Immature natural killer cell (primary cell): ENCODE measurements at places on chromosomes 7 and 10. TPM values are rescaled to one million over a fixed set of nuclear protein-coding genes. Genes with fewer than 3 reads are reported as not detected.
A peak's percentile ranks its signal among the peaks of the same experiment; 100 is the strongest.

Gene CH25H
- not detected for polyA plus RNA-seq

Gene SLC13A1
- not detected for polyA plus RNA-seq

Gene SDHAF3
- 48.1 TPM for polyA plus RNA-seq

Gene CYTH3
- 5.8 TPM for polyA plus RNA-seq

Gene WDFY4
- 2.2 TPM for polyA plus RNA-seq

Gene CREB5
- 0.37 TPM for polyA plus RNA-seq

Gene HOXA4
- polyA plus RNA-seq, result 0.51 TPM

Gene DRGX
- polyA plus RNA-seq, result not detected

Gene SPDYE2
- 0.86 TPM for polyA plus RNA-seq

Gene ARL3
- polyA plus RNA-seq, result 2.6 TPM

Gene PDE1C
- 0.09 TPM for polyA plus RNA-seq

DNA sequence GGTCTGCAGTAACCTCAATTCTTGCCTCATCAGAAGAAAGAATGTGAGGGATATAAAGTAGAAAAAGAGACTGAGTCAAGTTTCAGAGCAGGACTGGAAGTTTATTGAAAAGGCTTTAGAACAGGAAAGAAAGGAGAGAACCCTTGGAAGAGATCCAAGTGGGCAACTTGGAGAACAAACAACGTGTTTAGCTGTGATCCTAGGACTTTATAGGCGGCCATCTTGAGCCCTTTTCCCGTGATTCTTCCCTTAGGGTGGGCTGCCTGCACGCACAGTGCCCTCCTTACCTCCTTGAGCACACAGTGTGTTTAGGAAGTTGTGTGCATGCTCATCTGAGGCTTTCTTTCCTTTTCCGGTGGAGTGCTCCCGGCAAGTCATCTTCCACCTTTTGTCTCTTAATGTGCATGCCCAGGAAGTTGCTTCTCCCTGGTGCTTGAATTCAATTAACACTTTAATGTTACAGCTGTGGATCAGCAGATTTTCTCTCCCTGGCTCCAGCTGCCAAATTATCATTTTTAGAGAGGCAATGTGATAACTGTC lies 59.8 kb downstream of the ENTPD1 start:
- H3K36me3 ChIP-seq, result no peaks in the 10 kb centered on the region
- no peaks in the 10 kb centered on the region for H3K27me3 ChIP-seq
- no peaks in the 10 kb centered on the region for H3K4me1 ChIP-seq
- no peak overlapping the region for H3K4me3 ChIP-seq

DNA sequence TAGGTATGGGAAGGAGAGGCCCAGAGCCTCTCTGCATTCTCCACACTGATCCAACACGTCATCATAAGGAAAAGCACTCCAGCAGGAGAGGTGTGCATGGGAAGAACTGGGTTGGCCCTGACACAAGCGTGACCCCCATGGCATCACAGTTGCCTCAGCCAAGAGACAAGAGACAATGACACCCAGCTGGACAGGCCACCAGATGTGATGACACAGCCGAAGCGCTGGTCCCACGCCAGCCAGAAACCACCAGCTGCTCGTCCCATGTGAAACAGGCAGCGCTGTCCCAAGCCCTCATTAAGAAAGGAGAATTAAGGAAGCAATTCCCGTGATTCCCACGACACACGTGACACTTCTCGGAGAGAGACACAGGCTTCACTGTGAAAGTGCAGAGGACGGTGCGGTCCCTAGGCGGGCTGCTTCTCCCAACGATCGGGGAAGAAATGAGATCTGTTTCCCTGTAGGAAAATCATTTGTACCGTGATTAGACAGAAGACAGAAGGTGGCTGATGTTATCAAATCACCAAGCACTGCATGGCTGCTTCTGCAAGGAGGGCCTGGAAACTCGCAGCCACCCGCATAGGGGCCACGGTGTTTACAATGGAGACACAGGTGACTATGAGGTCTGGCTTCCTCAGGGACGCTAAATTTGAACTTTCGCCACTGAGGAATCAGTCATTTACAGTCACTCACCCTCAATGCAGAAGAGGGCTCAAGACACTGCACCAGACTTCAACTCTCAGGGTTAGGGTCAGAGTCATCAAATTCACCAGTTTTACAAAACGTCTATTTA lies 74.5 kb downstream of the DIP2C start:
- no peak overlapping the region for H3K27ac ChIP-seq
- no peak overlapping the region for H3K4me3 ChIP-seq
- no peak for DNase-seq
- H3K27me3 ChIP-seq, result peaks cover 4% of the 10 kb centered on the region

DNA sequence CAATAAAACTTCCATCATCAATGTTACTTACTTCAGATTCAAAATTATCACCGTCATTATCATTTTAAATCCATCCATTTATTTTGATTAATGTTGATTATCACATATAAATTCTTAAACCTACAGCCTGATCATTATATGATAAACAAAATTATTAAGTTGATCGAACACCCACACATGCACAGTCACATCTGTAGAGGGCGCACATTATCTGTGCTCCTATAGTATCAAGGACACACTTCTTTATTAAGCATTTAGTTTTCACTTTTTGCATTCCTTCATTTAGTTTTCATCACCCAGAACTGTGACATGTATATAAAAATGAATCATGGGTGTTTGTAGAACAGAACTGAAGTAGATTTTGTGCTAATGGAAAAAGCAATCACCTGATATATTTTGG lies 26.2 kb upstream of the ZNF716 start:
- no peak overlapping the region for H3K27ac ChIP-seq
- H3K36me3 ChIP-seq, result no peaks in the 10 kb centered on the region
- H3K27me3 ChIP-seq, result no peaks in the 10 kb centered on the region
- DNase-seq, result no peak
- H3K4me3 ChIP-seq, result no peak overlapping the region
- H3K4me1 ChIP-seq, result no peaks in the 10 kb centered on the region

GRCh38 chr10:18619016-18619415 lies 32.4 kb downstream of the NSUN6 start:
- no peak for DNase-seq
- no peak overlapping the region for H3K4me3 ChIP-seq
- H3K36me3 ChIP-seq, result peaks cover 44% of the 10 kb centered on the region
- H3K27ac ChIP-seq, result no peak overlapping the region

DNA sequence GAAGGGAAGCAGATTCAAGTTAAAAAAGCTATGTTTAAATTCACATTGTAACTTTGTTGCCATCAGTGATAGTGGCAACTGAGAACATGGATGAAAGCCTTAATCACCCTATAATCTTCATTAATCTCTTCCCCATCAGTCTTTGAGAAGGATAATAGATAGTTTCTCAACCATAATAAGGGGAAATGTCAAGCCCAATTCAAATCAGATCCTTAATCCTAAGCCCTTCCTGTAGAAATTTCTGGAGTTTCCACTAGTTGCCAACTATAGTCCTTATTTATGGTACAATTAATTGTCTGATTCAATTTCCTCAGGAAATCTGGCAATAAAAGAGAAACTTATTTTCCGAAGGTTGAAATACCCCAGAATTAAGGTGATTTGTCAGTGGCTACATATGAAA lies 431.8 kb downstream of the ZWINT start:
- H3K4me1 ChIP-seq, result no peaks in the 10 kb centered on the region
- no peak for DNase-seq
- H3K27me3 ChIP-seq, result no peaks in the 10 kb centered on the region
- H3K27ac ChIP-seq, result no peak overlapping the region
- H3K4me3 ChIP-seq, result no peak overlapping the region

- no peak overlapping the region for H3K27ac ChIP-seq
- no peaks in the 10 kb centered on the region for H3K4me1 ChIP-seq
- no peaks in the 10 kb centered on the region for H3K36me3 ChIP-seq
- no peak overlapping the region for H3K4me3 ChIP-seq
Measured at GRCh38 chr10:76997631-76998030, 640.0 kb downstream of the KCNMA1 start.

DNA sequence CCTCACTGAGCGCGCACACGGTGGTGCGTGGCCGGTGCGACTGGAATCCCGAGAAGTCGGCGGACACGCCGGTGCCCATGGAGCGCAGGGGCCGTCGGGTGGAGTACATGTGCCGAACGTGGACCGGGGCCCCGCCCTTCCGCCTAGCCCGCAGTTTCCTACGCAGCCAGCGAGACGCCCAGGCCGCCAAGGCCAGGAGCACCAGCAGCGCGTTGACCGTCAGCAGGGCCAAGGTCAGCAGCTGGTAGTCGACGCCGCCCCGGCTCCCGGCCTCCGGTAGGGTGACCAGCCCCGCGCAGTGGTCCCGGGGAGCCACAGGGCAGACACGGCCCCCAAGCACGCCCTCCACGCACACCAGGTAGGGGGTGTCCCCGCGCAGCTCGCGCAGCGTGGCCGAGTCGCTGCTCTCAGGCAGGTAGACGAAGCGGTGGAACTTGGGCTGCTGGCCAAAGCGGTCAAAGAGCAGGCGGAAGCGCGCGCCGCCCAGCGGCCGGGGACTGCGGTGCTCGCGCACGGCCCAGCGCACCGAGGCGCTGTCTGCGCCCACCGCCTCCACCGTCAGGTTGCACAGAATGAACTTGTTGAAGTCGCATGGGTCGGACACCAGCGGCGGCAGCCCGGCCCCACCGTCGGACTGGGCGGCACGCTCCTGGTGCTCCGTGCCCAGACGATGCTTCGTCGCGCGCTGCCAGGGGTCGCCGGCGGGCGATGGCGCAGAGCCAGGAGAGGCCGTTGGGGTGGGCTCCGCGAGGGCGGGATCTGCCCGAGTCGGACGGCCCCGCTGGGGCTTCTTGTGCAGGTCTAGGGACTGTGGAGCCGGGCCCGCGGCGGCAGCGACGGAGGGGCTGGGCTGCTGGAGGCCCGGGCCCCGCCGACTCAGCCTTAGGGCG lies 2.2 kb downstream of the TRIL start:
- H3K4me3 ChIP-seq, result peak overlapping the region; percentile 45
- H3K36me3 ChIP-seq, result no peaks in the 10 kb centered on the region
- H3K27ac ChIP-seq, result no peak overlapping the region
- peaks cover 3% of the 10 kb centered on the region for H3K27me3 ChIP-seq
- H3K4me1 ChIP-seq, result peaks cover 22% of the 10 kb centered on the region

GRCh38 chr10:59047957-59048618 lies 128.4 kb upstream of the PHYHIPL start:
- H3K4me1 ChIP-seq, result no peaks in the 10 kb centered on the region
- no peak for DNase-seq
- no peaks in the 10 kb centered on the region for H3K36me3 ChIP-seq
- no peaks in the 10 kb centered on the region for H3K27me3 ChIP-seq

GRCh38 chr10:17213646-17214349 lies 12.3 kb upstream of the TRDMT1 start:
- no peak overlapping the region for H3K4me3 ChIP-seq
- H3K36me3 ChIP-seq, result peaks cover 4% of the 10 kb centered on the region
- peaks cover 20% of the 10 kb centered on the region for H3K4me1 ChIP-seq
- no peak for DNase-seq

DNA sequence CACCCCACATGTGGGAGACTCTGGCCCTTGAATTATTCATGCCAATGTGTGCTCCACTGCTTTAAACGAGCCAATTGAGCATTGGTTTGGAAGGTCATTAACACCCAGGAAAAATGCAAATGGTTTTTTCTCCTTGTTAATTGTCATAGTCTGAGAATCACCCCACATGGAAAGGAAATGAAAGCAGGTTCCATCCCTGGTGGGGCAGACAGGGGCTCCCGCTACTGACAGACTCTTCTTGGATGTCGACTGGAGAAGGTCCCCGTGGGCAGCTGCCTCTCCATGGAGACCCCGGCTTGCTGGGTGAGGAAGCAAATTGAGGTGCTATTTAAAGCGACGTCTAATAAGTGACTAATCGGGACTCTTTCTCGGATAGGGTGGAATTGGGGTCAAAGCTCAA lies 32.0 kb upstream of the EN2 start:
- no peak for DNase-seq
- no peaks in the 10 kb centered on the region for H3K4me1 ChIP-seq
- H3K27me3 ChIP-seq, result peaks cover 2% of the 10 kb centered on the region
- no peak overlapping the region for H3K27ac ChIP-seq

- no peak overlapping the region for H3K27ac ChIP-seq
- H3K4me3 ChIP-seq, result no peak overlapping the region
- DNase-seq, result no peak
- no peaks in the 10 kb centered on the region for H3K36me3 ChIP-seq
- no peaks in the 10 kb centered on the region for H3K4me1 ChIP-seq
Measured at GRCh38 chr7:147145194-147145593, 1028.6 kb downstream of the CNTNAP2 start.

DNA sequence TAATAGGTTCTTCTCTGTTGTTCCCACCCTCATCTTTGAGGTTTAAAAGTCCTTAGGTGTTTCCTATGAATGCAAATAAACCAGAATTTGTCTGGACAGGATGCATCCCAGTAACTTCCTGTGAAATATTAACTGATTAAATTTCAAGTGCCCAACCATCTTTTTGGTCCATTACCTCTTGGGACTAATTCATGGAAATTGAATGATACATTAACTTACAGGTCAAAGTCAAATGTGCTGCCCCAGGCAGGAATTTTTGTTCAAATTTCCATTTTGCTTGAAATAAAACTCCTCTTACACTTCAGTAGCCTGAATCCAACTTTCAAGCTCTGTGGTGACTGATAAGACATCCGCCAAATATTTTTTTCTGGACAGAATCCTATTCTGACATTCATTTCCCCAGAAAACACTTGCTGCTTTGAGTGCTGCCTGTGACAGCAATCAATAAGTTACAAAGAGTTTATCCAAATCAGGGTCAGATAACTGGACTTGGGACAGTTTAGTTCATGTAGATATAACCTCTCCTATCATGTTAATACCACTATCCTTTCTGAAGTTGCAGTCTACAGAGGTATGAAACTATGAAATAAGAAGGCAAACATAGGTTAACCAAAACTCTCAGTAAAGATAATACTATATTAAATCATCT lies 383.5 kb downstream of the POM121L12 start:
- no peak for DNase-seq
- no peaks in the 10 kb centered on the region for H3K36me3 ChIP-seq
- H3K27ac ChIP-seq, result no peak overlapping the region
- no peak overlapping the region for H3K4me3 ChIP-seq
- H3K4me1 ChIP-seq, result no peaks in the 10 kb centered on the region
- H3K27me3 ChIP-seq, result no peaks in the 10 kb centered on the region

DNA sequence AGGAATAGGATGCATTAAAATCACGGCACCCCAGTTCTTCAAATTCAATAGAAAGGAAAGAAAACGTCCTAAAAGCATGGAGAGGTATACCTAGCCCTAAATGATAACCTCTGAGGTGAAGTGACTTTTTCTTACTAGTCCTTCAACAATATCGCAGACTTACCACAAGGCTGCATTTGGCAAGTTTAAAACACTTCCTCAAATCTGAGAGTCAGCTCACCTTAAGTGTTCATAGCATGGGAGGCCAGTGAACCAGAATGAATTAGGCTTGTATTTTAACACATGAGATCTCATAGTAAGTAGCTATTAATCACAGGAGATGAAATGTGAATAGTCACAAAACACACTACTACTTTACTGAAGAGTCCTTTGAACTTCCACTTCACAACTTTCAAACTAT lies 124.2 kb downstream of the RNF32 start:
- H3K27ac ChIP-seq, result no peak overlapping the region
- no peak overlapping the region for H3K4me3 ChIP-seq
- no peaks in the 10 kb centered on the region for H3K27me3 ChIP-seq
- peaks cover 16% of the 10 kb centered on the region for H3K36me3 ChIP-seq
- no peak for DNase-seq
